CD4-positive, CD25-positive, alpha-beta regulatory T cell (primary cell): ENCODE measurements at places on chromosomes 7 and 10. TPM values are rescaled to one million over a fixed set of nuclear protein-coding genes. Genes with fewer than 3 reads are reported as not detected.

GRCh38 chr10:80580638-80581468 is 43.2 kb downstream of the SH2D4B start:
- no peak for DNase-seq

GRCh38 chr10:131200856-131201470 is 110.6 kb downstream of the TCERG1L start:
- no peak for DNase-seq

ATP5MK gene
- 461 TPM for polyA plus RNA-seq

DNA sequence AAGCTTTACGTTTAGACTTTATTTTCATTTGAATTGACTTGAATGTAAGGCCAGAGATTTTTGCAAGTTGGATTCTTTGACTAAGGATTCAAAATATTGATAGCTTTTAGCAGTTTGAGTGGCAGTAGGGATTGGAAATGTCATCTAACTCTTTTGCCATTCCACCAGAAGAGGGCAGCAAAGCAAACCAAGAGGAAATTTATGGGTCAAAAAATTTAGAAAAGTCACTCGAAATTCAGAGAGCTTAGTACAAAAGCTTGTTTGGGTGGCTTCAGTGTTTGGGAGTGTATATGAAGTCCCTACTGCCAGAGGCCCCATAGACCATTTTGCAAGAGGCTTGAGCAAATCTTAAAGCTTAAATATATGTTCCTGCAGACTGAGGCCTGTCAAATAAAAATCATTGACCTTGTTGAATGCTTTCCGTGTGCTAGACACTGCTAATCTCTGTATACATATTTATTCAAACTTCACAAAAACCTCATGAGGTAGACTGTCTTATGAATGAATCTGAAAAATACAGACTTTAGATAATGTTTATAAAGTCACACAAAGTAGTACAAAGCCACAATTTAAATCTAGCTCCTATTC is 44.6 kb upstream of the RSBN1L start:
- DNase-seq: peak; percentile 64

ITPRID1 gene
- not detected for polyA plus RNA-seq

DNA sequence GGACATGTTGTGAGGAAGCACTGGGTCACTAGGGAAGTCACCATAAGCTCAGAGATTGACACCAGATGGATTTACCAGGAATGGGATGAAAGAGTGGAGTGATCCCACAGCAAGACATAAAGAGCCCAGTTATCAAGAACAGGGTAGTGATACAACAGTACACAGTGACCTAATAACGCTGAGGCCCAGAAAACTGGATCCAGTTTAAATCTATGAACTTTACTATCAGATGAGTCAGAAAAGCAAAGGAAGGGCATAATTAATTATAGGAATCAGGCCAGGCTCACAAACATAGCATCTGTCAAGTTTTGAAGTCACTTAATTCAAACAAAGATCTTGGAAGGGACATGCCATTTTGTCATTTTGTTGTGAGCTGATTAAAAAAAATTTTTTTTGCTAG is 73.5 kb downstream of the LRRN3 start:
- DNase-seq: no peak

SERPINE1 gene
- polyA plus RNA-seq: not detected

DNA sequence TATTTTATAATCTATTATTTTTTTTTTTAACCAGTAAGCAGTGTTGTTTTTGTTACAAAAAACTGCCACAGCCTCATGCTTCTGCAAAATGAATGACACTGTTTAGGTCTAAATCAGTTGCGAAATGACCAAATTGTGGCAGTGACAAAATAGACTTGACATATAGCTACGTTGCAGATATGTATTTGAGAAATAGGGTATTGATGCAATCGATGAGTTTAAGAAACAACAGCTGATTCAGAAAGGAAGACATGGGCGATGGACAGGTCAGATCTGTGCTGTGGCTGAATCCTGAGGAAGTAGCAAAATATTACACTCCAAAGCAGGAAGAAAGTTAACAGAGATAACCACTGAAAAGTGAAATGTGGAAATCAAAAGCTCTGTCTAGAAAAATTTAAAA is 89.0 kb upstream of the STEAP4 start:
- DNase-seq: no peak

DNA sequence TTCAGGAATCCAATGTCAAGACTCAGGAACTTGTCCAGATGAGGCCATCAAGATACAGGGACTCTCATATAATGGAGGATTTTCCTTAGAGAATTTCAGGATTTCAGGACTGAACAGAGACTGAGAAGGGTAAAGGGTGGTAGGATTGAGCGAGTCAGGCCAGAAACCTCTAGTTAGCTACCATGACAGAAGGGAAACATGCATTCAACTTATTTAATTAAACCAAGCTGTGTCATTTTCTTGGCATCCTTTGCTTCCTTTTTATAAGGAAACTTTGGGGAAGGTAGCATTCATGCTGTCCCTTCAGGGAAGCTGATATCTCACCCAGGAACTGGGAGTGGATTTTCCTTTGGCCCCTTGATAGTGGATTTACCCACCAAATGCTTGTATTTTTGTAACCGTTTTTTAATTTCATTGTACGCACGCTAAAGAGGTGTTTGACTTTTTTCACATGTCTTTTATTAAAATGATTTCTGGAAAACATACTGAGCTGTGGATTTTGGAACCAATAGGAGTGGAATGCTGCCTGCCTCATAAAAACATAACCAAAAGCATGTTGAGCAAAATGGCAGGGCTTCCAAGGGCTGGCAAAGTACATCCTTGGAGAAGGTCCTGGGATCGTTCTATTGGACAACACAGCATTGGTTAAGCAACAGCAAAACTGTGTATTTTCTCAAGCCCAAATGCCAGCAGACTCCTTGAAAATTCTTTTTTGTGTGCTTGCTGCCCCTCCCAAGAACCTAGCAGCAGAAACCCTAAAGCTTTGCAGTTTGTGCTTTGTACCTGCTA is 104.5 kb downstream of the CXCL12 start:
- DNase-seq: no peak

DNA sequence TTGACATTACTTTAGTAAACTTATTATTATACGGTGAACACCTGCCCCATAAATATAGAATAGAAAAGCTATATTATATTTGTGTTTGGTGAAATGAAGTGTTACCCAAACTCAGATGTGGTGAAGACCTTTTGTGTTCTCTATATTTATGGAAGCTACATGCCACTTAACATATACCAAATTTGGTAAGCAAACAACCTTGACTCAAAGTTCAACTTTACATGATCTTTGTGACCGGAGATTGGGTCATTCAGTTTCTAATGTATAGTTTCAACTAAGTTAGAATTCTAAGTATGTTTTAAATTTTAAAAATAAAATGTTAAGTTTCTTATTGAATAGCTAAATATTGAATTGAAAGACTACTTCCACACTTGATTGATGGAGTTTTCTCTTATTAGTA is 288.6 kb upstream of the SEMA3D start:
- DNase-seq: no peak
